Esophagus squamous epithelium (tissue), 5 donors: ENCODE measurements at places on chromosomes 12 and 14.

DNA sequence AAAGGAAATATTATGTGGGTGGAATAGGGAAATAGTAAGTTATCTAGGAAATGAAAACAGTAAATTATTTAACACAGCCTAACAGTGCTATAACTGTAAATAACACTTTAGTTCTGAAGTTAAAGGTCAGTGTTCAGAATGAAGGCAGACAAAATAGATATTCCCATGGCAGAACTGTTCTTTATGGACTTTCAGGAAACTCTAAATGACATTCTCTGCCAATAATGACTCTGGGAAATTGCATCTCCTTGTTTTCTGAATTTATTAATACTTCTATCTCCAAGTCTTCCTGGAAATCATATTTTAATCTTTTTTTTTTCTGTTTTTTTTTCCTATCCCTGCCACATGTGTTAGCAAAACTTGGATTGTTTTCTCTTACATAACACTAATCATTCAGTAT lies 101.4 kb downstream of the PDE3A start:
- no peaks in the 10 kb centered on the region for H3K36me3 ChIP-seq
- DNase-seq: no peak
- H3K4me1 ChIP-seq: no peaks in the 10 kb centered on the region
- H3K27ac ChIP-seq: no peak overlapping the region

DNA sequence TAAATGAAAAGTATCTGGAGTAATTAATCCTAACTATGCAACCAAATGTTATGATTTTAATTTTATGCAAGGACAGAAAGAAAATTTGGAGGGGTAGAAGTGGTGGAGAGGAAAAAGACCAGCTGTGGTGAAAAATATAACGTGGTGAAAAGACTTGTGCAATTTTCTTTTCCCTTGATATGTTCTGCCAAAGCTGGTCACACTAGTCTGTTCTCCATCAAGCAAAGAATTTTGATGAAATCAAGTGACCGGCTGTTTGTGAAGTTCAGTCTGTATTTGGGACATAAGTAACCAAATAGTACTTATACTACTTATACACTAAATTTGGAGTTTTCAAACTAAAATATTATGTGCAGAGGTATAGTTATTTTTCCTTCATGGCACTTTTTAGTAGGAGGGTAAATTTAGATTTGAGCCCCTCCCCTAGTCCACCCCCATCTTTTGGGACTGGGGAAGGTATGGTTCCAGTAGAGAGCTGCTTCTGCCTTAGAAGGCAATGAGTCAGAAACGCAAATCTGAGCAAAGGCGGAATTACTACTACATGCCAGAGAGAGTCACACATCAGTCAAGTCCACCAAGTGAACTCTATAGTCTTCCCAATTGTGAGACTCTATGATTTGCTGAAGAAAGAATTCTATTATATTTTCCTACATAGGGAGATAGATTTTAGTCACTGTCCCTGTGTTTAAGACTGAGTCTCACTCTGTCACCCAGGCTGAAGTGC lies 229.7 kb downstream of the SLC25A21 start:
- H3K4me3 ChIP-seq: no peak overlapping the region
- H3K4me1 ChIP-seq: peaks cover 59% of the 10 kb centered on the region
- H3K27me3 ChIP-seq: no peaks in the 10 kb centered on the region
- no peak for DNase-seq
- H3K27ac ChIP-seq: peak overlapping the region; percentile 47

- no peaks in the 10 kb centered on the region for H3K27me3 ChIP-seq
- H3K27ac ChIP-seq: no peak overlapping the region
- H3K4me3 ChIP-seq: no peak overlapping the region
- H3K4me1 ChIP-seq: no peaks in the 10 kb centered on the region
- no peaks in the 10 kb centered on the region for H3K36me3 ChIP-seq
Measured at GRCh38 chr12:12212769-12213168, 54.1 kb downstream of the LRP6 start.

GRCh38 chr12:49279706-49280159 lies 14.9 kb downstream of the TUBA1C start:
- H3K36me3 ChIP-seq: no peaks in the 10 kb centered on the region
- peaks cover 26% of the 10 kb centered on the region for H3K27me3 ChIP-seq
- DNase-seq: no peak
- no peak overlapping the region for H3K4me3 ChIP-seq

- no peaks in the 10 kb centered on the region for H3K27me3 ChIP-seq
- no peak for DNase-seq
- peaks cover 1% of the 10 kb centered on the region for H3K4me1 ChIP-seq
Measured at GRCh38 chr14:24224618-24225071, 7.5 kb downstream of the NEDD8 start.

DNA sequence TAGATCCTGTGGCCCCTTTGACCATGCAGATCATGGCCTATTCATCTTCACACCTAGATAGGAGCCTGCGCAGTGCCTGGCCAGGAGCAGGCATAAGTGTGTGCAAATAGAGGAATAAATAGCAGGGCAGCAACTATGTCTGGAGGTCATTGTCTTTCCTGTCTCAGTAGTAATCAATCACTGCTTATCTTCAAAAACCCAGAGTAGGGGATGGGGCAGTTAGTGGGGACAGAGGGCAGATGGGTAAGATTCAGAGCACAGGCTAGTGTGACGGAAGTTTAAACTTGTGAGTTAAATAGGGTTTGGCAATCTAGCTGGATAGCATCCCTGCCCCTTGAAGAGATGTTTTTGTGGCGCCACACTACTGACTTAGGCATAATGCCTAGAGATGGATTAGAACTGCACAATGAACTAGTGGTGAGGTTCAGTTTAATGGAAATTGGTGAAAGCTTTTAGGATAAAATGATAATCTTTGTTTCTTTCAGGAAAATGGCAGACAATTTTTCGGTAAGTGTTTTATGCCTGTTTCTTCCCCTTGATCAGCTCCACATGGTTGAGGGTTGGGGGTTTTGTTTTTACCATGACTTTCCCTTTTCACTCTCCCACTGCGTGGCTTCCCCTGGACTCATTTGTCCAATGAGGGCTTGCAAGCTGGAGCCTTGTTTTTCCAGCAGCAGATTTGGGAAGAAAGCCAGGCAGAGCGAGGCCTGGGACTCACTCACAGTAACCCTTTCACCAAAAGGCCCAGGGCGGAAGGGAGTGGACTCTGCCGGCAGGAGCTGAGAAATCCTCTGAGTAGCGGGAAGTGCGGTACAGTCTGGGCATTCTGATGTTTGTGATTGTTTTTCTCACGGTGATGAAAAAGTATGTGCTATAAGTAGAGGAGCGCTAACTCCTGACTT lies 8.1 kb downstream of the LGALS3 start:
- no peak for DNase-seq
- peak overlapping the region; percentile 1 for H3K4me3 ChIP-seq
- H3K4me1 ChIP-seq: peaks cover 73% of the 10 kb centered on the region
- peaks cover 25% of the 10 kb centered on the region for H3K36me3 ChIP-seq

DNA sequence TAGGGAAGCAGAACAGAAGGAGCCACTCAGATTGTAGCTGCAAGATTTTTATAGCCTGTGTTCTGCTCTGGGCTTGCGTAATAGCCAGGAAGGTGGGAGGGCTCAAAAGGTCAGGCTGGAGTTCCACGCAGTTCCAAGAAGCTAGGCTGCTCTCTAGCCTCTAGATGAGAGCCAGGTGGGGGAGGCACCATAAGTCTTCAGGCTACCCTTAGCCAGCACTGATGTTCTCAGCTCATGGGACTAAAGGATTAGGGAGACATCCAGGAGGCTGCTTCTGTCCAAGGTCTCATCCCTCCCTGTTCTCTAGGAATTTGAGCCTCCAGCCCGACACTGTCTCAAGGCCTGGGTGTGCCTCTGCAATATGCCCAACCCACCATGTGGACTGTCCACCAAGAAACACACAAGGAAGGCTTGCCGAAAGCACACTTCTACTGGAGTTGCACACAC lies 1.7 kb downstream of the LMBR1L start:
- no peak for DNase-seq
- peaks cover 22% of the 10 kb centered on the region for H3K4me1 ChIP-seq
- H3K4me3 ChIP-seq: peak overlapping the region; percentile 100
- H3K27ac ChIP-seq: peak overlapping the region; percentile 97
